ENCODE measurements at places on chromosomes 4 and X.

DNA sequence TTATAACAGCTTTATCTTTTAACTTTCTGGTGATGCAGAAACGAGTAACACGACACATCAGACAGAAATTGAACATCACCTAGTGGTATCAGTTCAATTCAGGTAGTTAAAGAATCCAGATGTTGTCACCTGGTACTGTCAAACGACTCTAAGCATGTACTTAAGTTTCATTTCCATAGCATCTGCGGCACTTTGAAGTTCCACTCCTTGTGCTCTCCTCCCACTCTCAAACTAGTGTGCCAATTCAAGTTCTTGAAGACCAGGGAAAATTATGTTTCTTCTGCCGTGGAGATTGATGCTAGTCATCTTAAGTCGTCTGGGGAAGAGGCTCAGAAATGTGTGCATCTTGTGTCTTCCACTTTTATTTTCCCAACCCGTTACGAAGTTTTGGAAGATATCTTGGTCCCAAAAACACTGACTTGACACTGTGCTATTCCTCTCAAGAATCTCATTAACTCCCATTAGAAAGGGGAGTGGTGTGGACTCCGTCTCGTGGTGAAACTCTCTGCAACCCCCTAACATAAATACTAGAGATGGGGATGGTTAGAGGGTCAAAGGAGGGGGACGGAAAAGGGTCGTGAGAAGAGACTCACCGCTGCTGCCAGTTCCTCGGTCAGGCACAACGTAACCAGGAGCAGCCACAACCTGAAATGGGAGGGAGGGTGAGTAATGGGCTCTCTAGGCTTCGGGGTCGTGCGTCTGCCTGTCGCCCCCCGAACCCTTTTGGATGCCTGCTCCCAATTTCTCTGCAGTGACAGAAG lies 693 bp downstream of the COL4A6 start:
- DNase-seq = no peak

DNA sequence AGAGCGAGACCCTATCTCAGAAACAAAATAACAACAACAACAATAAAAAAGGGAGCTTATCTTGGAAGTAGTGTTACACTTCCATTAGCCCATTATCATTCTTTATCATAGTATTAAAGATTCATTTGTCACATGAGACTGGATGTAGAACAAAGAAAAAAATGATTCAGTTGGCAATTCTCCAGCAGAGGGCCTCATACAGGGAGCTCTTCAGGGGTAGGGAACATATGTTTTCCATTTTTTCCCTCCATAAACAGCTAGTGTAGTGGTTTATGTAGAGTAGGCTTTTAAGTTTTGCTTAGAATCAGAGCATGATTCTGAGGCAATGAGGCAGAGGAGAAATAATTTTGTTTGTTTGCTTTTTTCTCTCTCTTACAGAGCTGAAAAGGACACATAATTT lies 5.8 kb downstream of the CPE start:
- DNase-seq = peak; percentile 76

DNA sequence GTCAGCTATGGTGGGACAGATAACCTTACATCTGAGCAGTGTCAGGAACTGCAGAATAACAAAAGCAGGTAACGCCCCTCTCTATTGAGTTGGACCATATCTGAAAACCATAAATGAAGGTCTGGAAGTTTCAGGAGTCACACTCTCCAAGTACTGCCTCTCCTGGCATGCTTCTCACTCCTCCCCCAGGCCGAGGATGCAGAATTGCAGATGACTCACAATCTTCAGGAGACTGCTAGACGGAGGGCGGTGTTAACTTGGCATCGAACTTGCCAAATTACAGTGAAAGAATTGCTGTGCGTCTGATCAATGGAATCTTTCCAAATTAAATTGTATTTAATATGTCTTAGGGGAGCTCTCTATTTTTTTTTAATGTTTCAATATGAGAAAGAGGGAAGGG lies 67.1 kb upstream of the TRIM2 start:
- no peak for DNase-seq

DNA sequence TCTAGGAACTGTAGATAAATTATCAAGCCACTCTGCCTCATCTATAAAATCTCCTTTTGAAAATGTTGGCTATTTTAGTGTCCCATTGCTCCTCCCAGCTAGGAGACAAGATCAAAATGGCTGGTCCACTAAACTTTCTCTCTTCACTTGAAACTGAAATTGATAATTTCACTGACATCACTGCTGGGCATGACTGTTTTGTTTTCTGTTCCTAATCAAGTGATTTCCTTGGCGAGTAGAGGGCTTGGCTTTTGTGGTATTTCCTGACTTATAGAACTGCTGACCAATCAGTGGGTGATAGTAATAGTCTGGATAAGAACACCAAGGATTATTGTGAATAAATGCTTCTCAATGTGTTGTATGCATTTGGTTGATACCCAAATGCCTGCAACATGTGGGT lies 2152.9 kb downstream of the ARAP2 start:
- no peak for DNase-seq

- DNase-seq = peak; percentile 25
Measured at GRCh38 chr4:74370912-74371311, 6.0 kb downstream of the EREG start.

- peak; percentile 61 for DNase-seq
Measured at GRCh38 chr4:15002659-15003400, 549 bp downstream of the CPEB2 start.

DNA sequence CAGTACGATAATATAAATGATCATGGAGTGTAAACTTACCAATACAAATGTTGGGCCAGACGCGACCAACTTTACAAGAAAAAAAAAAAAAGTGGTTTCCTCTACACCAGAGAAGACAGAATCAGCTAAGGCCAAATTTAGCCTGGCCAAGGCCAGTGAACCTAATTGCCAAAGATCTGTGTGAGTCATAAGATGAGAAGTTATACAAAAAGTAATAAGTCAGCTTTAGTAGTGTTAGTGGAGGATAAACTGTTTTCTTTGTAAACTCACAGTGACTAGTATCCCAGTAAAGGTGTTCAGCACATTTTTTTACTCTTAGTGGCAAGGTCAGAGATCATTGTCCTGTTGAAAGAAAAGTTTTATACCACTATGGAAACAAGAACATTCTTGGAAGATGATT lies 531.4 kb upstream of the TECRL start:
- DNase-seq = no peak

DNA sequence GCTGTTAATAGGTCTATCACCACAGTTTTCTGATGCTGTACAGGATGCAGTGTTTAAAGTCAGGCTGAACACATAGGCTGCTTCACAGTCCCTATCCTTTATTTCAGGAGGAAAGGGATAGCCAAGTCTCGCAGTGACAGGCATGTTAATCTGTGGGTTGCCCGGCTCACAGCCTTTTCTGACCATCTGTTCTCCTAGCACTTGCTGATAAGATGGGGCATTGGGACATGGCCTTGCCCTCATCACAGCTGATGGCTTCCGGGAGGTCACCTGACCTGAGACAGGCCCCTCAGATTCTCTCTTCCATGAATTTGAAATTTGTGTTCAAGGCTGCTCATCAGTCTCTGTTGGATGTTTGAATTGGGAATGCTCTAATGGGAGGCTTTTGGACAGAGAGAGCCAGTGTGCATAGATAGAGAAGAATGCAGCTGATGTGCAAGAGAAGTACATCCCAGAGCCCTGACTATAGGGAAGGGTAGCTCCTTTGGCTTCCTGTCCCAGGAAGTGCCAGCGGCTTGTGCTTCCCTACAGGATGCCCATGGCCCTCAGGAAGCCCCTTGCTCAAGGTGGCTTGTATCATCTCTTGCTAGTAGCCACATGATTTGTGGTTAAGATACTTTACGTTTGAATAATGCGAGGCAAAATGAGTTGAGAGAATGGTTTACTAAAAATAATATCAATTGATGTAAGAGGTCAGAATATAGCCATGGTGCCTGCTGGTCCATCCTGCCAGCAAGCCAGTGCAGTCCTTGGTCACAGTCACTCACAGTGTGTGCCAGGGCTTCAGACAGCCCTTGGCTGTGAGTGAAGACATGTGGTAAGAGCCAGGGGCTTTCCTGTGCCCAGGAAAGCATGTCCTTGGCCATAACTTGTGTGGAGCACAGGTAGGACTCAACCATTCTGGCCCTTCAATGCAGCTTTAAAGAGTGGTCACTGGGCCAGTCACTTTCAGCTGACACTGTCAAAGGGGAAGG lies 88.6 kb downstream of the TSPAN7 start:
- DNase-seq = no peak

DNA sequence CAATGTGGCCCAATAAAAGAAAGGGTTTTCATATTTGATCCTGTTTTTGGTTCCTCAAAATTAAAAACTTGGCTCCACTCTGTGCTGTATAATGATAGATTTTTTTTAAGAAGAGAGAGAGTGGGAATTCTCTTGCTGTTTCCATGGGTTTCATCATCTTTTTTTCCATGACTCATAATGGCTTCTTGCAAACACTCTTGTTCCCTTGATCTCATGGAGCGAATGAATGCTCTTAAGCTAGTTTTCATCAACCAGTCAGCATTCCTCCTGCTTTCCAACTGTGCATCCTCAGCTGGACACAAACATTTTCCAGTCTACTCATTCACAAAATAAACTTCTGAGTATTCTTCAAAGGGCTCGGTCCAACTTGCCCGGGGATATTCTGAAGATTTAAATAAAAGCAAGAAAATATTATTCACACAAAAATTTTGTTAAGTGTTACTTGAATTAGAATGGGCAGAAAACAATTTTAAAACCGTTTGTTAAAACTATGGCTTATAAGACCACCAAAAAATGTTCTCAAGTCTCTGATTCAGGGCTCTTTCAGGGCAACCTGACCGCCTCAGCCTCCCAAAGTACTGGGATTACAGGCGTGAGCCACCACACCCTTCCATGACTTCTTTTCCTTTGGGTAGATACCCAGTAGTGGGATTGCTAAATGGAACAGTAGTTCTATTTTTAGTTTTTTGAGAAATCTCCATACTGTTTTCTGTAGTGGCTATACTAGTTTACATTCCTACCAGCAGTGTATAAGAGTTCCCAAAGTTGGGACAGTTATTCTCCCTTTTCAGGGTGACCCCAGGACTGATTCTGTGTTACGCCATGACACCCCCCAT lies 64.7 kb downstream of the TMEM156 start:
- DNase-seq = no peak
